ENCODE measurements at places on chromosomes 4 and X.

DNA sequence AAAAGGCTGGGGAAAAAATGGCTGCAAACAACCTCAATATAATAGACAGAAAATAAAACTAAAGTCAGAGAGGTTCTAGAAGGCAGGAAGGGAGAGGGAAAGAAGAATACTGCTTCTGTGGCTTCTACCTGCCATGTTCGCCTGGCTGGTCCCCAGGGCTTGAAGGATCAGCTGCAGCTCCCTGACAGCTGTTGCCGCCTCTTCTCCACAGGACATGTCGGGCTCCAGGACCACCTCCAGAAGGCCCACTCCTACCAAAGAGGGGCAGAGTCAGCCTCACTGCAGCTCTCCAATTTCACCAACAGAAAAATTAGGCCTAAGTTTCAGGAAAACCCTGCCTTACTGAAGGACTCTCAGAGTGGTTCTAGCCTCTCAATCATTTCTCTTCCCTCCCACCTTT, 44.9 kb downstream of the GATB start:
- peak; percentile 40 for DNase-seq

DNA sequence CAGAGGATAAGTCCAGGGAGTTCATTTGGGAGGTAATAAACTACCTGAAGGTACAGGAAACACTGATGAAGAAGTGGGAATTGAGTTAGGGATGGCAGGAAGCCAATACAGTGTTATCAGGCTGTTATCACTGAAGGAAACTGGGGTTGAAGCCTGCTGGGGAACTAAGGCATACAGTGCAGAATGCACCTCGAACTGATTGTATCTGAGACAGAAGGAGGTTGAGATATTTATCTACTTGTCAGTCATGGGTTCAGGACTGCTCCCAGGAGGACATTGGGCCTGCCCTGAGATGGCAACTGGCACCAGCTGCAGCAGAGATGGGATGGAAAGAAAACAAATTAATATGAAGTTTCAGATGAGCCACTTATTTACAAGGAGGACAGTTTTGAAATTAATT, 35.5 kb upstream of the CD38 start:
- DNase-seq, result no peak

DNA sequence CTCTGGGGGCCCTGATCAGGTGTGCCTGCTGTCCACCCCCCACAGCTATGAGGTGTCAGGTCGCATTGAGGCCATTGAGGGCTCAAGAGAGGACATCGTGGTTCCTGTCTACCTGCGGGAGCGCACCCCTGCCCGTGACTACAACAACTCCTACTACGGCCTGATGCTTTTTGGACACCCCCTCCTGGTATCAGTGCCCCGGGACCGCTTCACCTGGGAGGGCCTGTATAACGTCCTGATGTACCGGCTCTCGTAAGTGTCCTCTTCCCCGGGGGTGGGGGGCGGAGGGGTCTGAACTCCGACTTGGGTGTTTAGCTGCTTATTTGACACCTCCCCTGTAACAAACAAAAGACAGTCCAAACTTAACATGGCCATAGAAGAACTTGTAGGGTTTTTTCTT, 10.5 kb downstream of the USP11 start:
- no peak for DNase-seq

GRCh38 chr4:102492531-102493241, 8.5 kb upstream of the NFKB1 start:
- DNase-seq, result no peak

DNA sequence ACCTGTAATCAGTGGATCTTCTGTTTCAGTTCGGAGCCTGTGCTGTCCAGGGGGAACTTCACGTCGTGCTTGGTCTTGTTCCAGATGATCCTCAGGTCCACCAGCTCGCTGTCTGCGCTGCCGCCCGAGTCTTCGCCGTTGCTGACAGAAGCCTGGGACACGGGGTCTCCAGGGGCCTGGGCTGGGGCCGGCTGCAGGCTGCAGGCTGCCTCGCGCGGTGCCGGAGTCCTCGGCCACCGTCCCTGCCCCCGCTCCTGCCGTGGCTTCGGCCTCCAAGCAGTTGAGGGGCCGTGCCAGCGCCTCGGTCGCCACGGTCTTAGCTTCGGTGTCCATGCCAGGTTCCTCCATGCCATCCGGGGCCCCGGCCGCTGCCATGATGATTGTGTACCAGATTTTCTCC, 37.3 kb upstream of the CCNI start:
- no peak for DNase-seq

GRCh38 chrX:16617382-16617781, 32.6 kb upstream of the S100G start:
- DNase-seq, result no peak

DNA sequence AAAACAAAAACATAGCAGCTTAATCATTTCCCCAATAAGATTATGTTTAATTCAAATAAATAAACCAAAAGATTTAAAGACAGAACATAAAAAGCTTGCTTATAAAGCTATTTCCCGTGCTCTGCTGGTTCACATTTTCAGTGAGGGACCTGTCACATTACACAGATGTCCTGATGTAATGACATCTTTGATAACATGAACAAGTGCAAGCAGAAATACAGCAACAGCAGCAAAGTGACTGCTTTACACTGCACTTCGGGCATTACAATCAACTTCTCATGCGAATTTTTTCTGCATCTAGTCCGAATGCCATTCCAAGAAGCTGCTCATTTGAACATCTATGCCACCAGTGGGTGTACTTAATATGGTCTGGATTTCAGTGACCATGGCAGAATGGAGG, 940.3 kb upstream of the IGFBP7 start:
- DNase-seq, result no peak

DNA sequence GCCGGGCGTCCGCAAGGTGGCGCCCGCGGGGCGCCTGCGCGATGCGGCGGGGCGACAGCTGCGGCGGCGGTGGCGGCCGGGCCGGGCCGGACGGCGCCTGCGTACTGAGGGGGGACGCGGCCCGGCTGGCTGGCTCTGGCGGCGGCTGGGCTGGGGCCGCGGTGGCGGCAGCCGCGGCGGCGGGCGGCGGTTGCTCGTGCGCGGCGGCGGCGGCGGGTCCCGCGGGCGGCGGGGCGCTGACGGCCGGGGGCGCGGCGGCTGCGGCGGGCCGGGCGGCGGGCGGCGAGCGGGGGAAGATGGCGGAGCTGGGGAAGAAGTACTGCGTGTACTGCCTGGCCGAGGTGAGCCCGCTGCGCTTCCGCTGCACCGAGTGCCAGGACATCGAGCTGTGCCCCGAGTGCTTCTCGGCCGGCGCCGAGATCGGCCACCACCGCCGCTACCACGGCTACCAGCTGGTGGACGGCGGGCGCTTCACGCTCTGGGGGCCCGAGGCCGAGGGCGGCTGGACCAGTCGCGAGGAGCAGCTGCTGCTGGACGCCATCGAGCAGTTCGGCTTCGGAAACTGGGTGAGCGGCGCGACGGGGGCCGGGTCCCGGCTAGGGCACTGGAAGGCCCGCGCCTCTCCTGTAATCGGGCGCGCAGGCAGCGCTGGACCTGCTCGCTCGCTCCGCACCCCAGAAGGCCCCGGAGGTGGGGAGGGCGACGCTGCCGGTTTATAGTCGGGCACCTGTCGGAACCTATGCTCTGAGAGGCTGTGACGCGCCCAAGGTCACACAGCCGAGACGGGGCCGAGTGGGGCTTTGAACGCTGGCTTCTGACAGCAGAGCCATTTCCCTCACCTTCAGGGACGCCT, at the start of gene TADA2B:
TADA2B (plus strand) TSS at position 89 of the 853 bp plus-strand sequence; CDS start at position 297, 208 bp downstream.
- DNase-seq, result peak; percentile 51

GRCh38 chrX:153179131-153179530, at the start of gene MAGEA1:
TSS of gene MAGEA1 (plus strand) at chrX:153179284. CDS start at chrX:153182390, 3,106 bp downstream.
- no peak for DNase-seq

- peak; percentile 86 for DNase-seq
Observed at GRCh38 chr4:112514647-112515197, 1.3 kb downstream of the NEUROG2 start.

- no peak for DNase-seq
Observed at GRCh38 chr4:1122505-1122904, 9.1 kb upstream of the RNF212 start.

DNA sequence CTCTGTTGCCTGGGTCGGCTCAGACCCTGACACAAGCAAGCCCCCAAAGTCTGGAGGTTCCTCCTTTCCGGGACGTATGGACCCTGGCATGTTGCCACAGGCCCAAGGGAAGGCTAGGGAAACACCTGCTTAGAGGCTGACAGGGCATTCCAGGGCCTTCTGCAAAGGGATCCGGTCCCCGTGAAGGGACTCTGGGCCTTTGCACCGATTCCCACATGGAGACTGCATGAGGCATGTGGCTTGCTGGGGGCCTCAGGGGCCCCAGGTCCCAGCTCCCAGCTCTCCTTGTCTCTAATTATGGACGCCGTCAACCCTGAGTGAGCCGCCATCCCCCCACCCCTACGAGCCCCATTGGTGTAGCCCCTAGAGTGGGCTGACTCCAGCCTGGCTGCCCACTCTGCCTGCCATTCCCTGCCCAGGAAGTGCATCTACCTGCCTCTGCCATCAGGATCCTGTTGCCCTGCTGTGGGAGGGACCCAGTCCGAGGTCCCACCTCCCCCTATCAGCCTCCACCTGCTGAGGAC, 4.2 kb upstream of the RGS12 start:
- no peak for DNase-seq

DNA sequence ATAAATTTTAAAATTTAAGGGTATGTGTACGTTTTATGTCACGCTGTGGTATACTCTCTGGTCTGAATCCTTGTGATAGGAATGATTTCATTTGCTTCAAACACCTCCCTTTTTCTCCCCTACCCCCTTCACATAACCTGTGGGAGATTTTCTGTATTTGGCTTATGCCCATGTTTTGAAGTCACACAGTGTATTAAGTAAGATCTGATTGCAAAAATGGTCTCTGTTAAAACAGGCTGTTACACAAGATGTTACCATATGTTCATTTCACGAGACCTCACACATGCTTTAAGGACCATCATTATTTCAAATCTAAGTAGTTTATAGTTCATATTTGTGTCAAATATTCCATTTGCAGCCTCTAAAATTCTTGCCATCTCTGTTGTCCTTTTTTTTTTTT, 63.5 kb downstream of the TMEM131L start:
- DNase-seq, result no peak

DNA sequence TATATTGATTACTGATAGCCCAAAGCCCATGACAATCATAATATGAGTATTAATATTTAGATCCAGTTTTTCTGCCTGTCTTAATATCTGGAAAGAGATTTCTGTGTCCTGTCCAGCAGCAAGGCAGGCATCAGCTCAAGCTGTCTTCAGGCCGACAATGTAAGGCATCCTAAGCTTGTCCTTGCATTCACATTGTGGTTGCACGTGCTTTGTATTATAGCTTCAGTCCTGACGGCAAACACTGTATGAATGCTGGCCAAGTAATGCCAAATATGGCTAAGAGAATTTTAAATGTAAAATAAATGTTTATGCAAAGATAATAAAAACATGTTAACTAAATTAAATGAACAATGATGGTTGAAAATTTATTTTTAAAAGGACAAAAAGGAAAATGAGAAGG, 255.7 kb upstream of the RPS6KA3 start:
- no peak for DNase-seq

DNA sequence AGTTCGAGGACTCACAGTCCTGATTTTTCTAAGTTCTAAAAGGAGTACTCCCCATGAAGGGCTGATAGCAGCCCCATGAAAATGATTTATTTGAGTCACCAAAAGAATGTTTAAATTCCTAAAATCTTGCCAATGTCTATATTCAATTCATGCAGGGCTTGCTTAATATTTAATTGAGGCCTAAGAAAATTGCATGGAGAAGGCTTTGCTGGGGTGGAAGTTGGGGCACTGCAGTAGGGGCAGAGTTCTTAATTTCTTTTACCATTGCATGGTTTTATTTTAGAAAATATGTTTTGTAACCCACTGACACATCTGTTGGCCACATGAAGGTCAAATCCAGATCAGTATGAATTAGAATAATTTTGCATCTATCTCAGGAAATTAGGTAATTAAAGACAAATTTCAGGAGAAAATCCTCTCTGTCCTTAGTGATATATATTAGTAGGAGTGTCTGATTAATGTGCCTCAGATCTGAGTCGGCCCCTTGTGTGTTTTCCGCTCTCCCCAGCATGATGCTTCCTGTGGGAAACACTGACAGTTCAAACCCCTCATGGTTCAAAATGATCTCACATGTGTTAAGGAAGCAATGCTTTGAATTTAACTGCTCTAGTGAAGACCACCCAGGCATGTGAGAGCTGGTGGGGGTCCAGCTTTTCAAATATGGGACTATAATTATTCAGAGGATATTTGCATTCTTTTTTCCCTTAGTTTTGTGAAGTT, 54.0 kb upstream of the EGFL6 start:
- DNase-seq, result no peak

- DNase-seq, result no peak
Observed at GRCh38 chr4:162911349-162911748, 255.3 kb downstream of the NAF1 start.

- DNase-seq, result no peak
Observed at GRCh38 chr4:80370635-80371034, 35.1 kb downstream of the CFAP299 start.

GRCh38 chrX:39903937-39904336, 193.8 kb downstream of the BCOR start:
- no peak for DNase-seq

GRCh38 chrX:107935664-107936433, 46.3 kb downstream of the TEX13B start:
- DNase-seq, result peak; percentile 19

GRCh38 chr4:138948918-138949317, 66.7 kb upstream of the NOCT start:
- DNase-seq, result no peak

DNA sequence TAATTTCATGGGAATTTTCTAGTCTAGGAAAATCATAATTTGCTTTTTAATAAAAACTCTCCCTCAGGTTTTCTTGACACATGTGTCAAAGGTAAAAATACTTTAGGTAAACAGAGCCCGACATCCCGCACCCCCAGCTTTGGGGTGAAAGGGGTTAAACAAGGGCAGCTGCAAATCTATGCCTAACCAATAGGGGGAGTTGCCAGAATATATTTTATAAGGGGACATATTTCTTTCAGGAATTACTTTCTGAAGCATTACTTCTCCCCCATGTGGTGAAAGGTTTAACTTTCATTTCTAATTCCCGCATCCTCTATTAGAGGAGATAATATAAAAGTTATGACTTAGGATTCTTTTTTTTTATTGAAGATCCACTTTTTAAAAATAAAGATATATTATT, 53.9 kb upstream of the HEPH start:
- DNase-seq, result no peak

DNA sequence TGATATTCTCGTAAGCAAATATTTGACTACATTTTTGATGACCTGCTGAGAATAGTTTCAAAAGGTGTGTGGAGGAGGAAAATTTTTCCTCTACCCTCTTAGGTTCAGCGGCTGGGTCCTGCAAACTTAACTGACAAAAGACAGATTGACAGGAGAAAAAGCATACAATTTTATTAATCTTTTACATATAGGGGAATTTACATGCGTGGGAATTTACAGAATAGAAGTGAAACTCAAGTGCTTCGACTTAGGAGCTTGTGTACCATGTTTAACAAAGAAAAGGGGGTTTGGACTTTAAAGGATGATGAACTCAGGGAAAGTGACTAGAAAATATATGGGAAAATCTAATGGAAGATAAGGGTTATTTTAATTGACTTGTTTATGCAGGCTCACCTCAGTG, 2.5 kb downstream of the HERC6 start:
- no peak for DNase-seq

- no peak for DNase-seq
Observed at GRCh38 chrX:51336584-51336983, 4.0 kb downstream of the NUDT10 start.
